ENCODE measurements at places on chromosomes 4 and X.

- peak; percentile 13 for DNase-seq
Observed at GRCh38 chrX:51496501-51497291, at the start of gene NUDT11. TSS of gene NUDT11 (minus strand) at chrX:51496592. CDS start at chrX:51496444, 148 bp downstream.

- DNase-seq = no peak
Observed at GRCh38 chr4:159483782-159484741, 381.2 kb downstream of the RAPGEF2 start.

DNA sequence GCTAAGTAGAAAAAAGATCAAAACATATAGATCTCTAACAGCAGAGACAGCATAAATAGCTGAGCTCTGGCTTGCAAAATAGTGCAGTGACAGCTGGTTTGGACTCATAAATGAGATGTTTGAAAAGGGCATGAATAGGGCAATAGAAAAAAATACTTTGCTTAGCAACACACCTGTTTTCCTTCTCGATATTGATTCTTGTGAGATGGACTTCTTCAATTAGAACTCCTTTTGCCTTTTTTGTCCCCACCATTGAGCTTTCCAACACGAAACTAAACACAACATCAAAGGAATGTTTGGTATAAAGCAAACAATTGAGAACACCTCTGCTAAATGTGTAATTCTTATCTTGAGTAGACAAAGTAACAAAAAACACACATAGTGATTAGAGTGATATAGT is 726.3 kb downstream of the RAPGEF2 start:
- DNase-seq = no peak

DNA sequence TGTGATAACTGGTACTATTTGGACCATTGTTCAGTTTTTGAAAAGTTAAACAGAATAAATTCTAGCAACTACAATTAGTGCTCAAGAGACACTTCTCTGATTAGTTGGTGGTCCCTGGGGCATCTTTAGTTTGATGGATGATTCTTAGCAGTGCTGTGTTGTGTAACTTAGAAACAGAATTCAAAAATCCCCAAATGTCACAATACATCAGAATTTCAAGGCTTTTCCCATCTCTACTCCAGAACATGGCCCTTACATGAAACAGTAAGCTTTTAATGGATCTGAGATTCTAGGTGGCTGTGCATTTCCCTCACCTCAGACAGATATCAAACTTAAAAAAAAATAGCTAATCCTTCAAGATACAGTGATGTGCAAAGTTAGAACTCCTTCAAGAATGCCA is 104.4 kb upstream of the CXCL13 start:
- DNase-seq = no peak

GRCh38 chr4:31908261-31908660 is 1188.1 kb downstream of the PCDH7 start:
- no peak for DNase-seq

GRCh38 chr4:180694875-180695274 is 1548.3 kb upstream of the TENM3 start:
- no peak for DNase-seq

All from activated T-cell treated with anti-CD3 and anti-CD28 coated beads for 1 hour (primary cell).